A549 treated with ZK216348 at 1 μM for 4 hours (cell line): ENCODE measurements at places on chromosomes 6 and 20. TPM values are rescaled to one million over a fixed set of nuclear protein-coding genes. Genes with fewer than 3 reads are reported as not detected.

The PGBD1 gene
- 3.8 to 6.1 TPM (median 5.0 TPM) in 5 replicates for total RNA-seq

The RIPOR2 gene
- total RNA-seq, result 0.13 to 0.31 TPM (median 0.25 TPM) in 5 replicates

The DCDC2 gene
- 2.0 to 3.3 TPM (median 2.5 TPM) in 5 replicates for total RNA-seq

The RBPJL gene
- not detected in 5 replicates for total RNA-seq

The HLA-DOA gene
- total RNA-seq, result not detected in 5 replicates
